ENCODE measurements at places on chromosomes 12 and 14. TPM values are rescaled to one million over a fixed set of nuclear protein-coding genes. Genes with fewer than 3 reads are reported as not detected.

DNA sequence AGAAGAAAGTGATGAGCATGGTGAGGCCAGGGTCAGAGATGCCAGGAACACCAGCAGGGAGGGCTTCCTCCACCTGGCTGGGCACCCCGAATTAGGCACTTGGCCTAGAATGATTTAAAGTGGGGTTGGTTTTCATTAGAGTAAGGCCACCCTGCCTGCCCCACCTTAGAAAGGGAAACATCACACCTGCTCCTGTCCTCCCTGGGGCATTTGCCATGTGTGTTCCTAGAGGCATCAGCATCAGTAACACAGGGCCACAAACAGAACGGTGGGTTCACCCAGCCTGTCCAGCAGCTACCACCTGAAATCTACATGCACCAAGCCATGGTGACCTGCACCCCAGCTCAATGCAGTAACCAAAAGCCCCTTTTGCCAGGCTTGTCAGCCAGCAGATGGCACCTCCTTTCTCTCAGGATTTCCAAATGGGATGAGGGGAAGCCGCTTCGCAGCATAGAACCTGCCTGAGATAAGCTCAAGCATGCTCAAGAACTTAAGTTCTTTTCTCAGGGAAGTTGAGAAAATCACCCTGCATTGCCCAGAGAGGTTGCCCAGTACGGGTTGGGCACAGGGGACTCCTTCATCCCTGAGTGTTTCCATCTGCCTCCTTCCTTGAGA, 338.8 kb downstream of the DPF3 start:
- H3K36me3 ChIP-seq: no peaks in the 10 kb centered on the region
- H3K4me1 ChIP-seq: no peaks in the 10 kb centered on the region
- no peak overlapping the region for H3K4me3 ChIP-seq
- no peak for DNase-seq
- H3K27ac ChIP-seq: no peak overlapping the region
- H3K27me3 ChIP-seq: peaks cover 36% of the 10 kb centered on the region

DNA sequence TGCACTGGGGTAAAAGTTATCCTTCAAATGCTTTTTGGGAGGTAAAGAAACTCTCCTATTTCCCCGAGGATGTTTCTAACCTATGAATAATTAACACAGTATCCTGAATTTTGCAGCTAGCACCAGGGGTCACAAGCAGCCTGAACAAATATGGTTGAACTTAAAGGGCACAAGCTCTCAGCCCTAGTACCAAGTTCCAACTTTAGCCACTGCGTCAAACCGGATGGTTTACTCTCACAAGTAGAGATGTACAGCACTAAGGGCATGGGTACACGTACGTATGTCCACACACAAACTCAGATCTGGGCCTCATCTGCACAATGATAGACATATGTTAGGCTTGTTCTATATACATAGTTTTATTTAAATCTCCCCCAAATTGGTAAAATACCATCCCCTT, 4.7 kb downstream of the CCDC88C start:
- H3K4me1 ChIP-seq: peaks cover 4% of the 10 kb centered on the region
- DNase-seq: no peak
- H3K4me3 ChIP-seq: no peak overlapping the region
- H3K36me3 ChIP-seq: peaks cover 2% of the 10 kb centered on the region
- no peaks in the 10 kb centered on the region for H3K27me3 ChIP-seq

DNA sequence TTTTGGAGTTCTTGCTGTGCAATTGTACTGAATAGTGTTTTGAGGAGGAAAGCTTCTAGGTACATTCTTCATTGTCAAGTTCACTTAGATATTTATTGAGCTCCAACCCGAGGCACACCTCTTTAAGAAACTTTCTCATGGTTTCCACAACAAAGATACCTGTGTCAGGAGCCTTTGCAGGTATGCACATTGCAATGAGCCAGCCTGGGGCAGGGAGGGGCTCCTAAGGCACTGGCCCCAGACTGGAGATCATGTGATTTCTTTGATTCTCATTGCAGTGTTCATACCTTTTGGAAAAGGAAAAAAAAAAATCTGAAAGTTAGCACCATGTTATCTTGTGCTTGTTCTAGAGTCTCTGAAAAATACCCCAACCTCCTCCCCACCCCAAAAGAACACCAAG, 80.3 kb downstream of the PRMT8 start:
- no peak overlapping the region for H3K4me3 ChIP-seq
- H3K27me3 ChIP-seq: peaks cover 47% of the 10 kb centered on the region
- H3K27ac ChIP-seq: no peak overlapping the region
- DNase-seq: no peak
- no peaks in the 10 kb centered on the region for H3K36me3 ChIP-seq

DNA sequence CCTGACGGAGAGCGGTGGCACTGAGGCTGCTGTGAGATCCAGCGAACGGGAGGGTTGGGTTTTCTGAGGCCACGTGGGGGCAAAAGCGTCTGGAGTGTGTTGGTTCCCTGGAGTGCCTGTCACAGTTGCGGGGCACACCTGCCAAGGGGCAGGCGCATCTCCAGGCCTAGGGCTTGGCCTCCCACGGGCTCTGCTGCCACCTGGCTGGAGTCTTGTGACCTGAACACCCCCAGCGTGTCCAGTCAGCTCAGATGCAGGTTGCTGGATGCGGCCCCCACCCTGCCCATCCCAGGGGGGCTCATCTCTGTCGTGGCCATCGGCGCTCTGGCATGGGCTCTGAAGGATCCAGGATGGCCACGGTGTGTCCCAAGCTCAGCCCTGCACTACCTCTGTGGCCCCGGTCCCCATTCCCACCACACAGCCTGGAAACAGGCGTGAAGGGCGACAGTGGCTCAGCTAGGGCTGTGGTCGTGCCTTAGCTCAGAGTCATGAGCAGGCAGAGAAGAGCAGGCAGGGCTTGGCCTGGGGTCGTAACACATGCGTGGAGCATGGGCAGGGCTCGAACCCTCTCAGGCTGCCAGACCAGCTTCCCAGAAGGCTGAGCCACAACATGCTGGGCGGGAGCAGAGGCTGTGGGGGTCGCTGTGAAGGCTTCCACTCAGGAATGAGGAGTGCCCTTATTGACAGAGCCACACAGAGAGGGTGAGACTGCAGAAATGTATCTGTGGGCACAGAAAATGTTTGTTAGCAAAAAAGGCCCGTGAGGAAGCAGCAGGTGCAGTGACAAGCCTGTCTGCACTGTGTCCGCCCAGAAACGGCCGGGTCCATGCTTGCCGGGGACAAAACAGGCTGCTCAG, 23.5 kb upstream of the CRIP2 start:
- no peak for DNase-seq
- peaks cover 11% of the 10 kb centered on the region for H3K36me3 ChIP-seq
- no peaks in the 10 kb centered on the region for H3K27me3 ChIP-seq
- H3K4me1 ChIP-seq: no peaks in the 10 kb centered on the region
- no peak overlapping the region for H3K27ac ChIP-seq
- no peak overlapping the region for H3K4me3 ChIP-seq

DNA sequence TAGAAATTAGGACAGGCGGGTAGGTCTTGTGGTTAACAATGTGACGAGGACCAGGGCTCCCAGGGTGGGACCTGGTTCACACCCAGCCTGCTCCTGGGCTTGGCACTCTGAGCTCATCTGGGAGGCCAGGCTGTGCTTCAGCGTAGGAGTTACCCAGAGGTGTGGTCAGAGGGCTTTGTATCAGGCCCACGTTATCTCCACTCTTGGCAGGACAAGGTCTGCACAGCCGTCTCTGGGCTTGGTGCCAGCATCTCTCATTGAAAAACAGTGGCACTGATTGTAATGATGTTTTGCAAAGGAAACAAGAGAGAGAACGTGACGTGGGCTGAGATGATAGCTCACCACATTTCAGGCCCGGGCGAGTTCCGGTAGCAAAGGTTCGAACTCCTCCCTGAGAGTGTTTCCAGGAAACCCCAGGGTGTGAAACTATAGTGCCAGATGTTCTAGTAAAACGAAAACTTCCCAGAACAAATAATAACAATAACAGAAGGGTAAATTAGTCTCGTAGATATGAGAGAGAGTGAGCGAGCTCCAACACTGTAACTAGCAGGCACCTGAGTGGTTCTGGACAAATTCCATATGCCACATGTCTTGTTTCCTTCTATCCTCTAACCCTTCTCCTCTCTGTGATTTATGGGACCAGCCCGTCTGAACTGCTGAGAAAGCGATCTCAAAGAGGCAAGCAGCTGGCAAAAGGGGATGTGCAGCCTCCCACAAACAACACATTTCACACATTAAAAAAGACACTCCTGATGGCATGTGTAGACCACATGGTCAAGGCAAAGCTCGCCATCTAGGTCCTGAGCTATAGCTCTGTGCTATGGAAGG, 227.3 kb downstream of the KTN1 start:
- H3K4me1 ChIP-seq: peaks cover 55% of the 10 kb centered on the region
- H3K27ac ChIP-seq: peak overlapping the region; percentile 38
- H3K36me3 ChIP-seq: no peaks in the 10 kb centered on the region
- no peaks in the 10 kb centered on the region for H3K27me3 ChIP-seq
- peak; percentile 70 for DNase-seq

GRCh38 chr12:5038781-5039311, 4.8 kb upstream of the KCNA5 start:
- DNase-seq: no peak
- H3K4me3 ChIP-seq: no peak overlapping the region
- no peak overlapping the region for H3K27ac ChIP-seq
- H3K36me3 ChIP-seq: no peaks in the 10 kb centered on the region

DNA sequence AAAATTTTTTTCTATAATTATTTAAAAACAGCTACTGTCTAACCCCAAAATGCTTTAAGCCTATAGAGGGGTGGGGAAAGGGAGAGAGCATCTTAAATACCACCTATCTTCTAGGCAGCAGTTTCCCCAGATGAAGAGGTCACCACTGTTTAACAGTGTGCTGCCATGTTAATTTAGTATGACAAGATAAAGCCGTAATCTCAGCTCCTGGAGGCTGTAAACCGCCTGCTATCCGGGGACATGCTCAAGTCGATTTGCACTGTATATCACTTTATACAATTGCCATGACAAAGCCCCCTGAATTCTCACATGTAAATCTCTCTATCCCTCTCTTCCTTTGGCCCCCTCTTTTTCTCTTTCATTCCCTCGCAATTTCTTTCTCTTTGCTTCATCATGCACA, 68.5 kb downstream of the SOX5 start:
- no peaks in the 10 kb centered on the region for H3K4me1 ChIP-seq
- no peaks in the 10 kb centered on the region for H3K27me3 ChIP-seq
- no peaks in the 10 kb centered on the region for H3K36me3 ChIP-seq
- no peak overlapping the region for H3K4me3 ChIP-seq

- H3K4me3 ChIP-seq: peak overlapping the region; percentile 91
- no peak for DNase-seq
- no peaks in the 10 kb centered on the region for H3K27me3 ChIP-seq
Measured at GRCh38 chr14:45252366-45253069, 484 bp downstream of the MIS18BP1 start.

GRCh38 chr14:103386713-103387329, 1.6 kb downstream of the MARK3 start:
- DNase-seq: no peak
- H3K4me1 ChIP-seq: peaks cover 10% of the 10 kb centered on the region
- peak overlapping the region; percentile 2 for H3K27ac ChIP-seq
- H3K36me3 ChIP-seq: no peaks in the 10 kb centered on the region
- H3K27me3 ChIP-seq: no peaks in the 10 kb centered on the region
- peak overlapping the region; percentile 98 for H3K4me3 ChIP-seq

GRCh38 chr12:1776170-1776921, 44.0 kb upstream of the LRTM2 start:
- H3K27me3 ChIP-seq: no peaks in the 10 kb centered on the region
- no peak overlapping the region for H3K4me3 ChIP-seq
- H3K4me1 ChIP-seq: peaks cover 2% of the 10 kb centered on the region
- DNase-seq: no peak

DNA sequence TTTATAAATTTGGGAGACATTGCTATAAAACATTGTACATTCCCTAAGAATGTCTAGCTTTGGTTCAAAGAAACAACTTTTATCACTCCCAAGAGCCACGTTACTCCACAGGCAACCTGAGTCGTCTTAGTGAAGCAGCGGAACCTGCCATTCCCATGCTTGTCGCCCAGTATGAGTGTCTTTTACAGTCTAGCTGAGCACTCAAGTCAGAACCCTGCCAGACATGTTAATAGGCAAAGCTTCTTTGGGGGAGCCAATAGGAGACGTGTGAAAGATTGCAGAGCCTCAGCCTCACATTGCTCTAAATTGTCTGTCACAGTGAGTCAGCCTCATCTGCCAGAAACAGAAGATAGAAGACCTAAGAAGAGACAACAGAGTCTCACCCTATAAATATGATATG, 541.6 kb upstream of the FLRT2 start:
- H3K4me3 ChIP-seq: no peak overlapping the region
- H3K27me3 ChIP-seq: no peaks in the 10 kb centered on the region
- H3K36me3 ChIP-seq: no peaks in the 10 kb centered on the region
- no peak overlapping the region for H3K27ac ChIP-seq
- no peak for DNase-seq

DNA sequence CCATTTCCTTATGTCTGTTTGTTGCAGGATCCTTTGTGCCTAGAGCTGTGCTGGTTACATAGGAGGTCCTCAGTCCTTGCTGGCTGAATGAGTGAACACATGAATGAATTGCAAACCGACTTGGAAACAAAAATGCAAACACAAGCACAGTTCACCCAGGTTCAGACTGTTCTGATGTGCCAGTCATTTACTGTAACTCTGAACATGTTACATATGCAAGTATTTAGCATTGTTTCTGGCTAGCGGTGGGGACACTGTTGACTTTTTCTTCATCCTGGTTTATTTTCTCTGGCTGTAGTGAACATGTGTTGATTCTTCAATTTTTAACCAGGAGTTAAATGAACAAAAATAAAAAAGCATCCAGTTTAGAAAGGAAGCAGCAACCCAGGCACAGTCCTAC, 33.4 kb downstream of the TSPAN9 start:
- H3K27ac ChIP-seq: no peak overlapping the region
- H3K4me1 ChIP-seq: peaks cover 8% of the 10 kb centered on the region
- H3K4me3 ChIP-seq: no peak overlapping the region
- H3K36me3 ChIP-seq: no peaks in the 10 kb centered on the region
- DNase-seq: no peak

DNA sequence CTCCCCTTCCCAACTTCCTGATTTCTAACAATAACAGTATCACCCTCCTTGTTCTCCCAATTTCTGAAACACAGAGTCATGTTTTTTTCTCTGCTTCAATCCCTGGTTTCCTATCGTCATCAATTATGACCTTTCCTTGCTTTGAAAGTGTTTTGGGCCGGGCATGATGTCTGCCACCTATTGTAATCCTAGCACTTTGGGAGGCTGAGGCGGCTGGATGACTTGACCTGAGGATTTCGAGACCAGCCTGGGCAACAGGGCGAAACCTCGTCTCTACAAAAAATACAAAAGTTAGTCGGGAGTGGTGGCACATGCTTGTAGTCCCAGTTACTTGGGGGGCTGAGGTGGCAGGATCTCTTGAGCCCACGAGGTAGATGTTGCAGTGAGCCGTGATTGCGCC, 12.6 kb upstream of the GPR162 start:
- no peak overlapping the region for H3K4me3 ChIP-seq
- no peak for DNase-seq
- H3K36me3 ChIP-seq: no peaks in the 10 kb centered on the region
- peaks cover 2% of the 10 kb centered on the region for H3K4me1 ChIP-seq

MRPL51 gene
- 265 TPM for total RNA-seq

C2CD5 gene
- 22.9 TPM for total RNA-seq

NEUROD4 gene
- not detected for total RNA-seq

AKAP5 gene
- 0.54 TPM for total RNA-seq

LIN7A gene
- 1.5 TPM for total RNA-seq

ATP2A2 gene
- total RNA-seq: 239 TPM

STYK1 gene
- total RNA-seq: 4.4 TPM

SLC8A3 gene
- total RNA-seq: not detected

TMTC2 gene
- 11.5 TPM for total RNA-seq
